ENCODE measurements at places on chromosomes 6 and 20. TPM values are rescaled to one million over a fixed set of nuclear protein-coding genes. Genes with fewer than 3 reads are reported as not detected.

Gene CCN6
- not detected for polyA plus RNA-seq

Gene MUCL3
- not detected for polyA plus RNA-seq

Gene SPTLC3
- 1.4 TPM for polyA plus RNA-seq

Gene GRM1
- polyA plus RNA-seq: not detected

Gene BMP5
- not detected for polyA plus RNA-seq

Gene ZGPAT
- 33.9 TPM for polyA plus RNA-seq

Gene SPATA25
- not detected for polyA plus RNA-seq

Gene PRPF6
- polyA plus RNA-seq: 63.1 TPM

Gene SAMD3
- polyA plus RNA-seq: 208 TPM

Gene LKAAEAR1
- not detected for polyA plus RNA-seq

DNA sequence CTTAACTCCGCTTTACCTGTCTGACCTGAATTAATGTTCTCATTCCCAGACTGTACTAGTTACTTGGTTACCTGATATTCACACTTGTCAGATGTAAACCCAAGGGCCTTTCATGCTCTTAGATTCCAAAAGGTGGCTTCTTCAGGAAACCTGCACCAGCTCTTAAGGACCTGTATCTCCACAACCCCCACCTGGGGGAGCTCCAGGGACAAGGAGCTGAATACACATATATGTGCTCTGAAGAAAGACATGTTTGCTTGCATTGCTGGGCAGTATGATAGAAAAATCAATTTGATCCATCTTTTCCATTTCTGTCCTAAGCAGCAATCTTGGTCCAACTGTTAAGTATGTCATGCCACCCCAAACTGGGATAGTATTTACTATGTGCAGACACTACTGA is 64.8 kb upstream of the POU3F2 start:
- no peaks in the 10 kb centered on the region for H3K27me3 ChIP-seq
- H3K27ac ChIP-seq: no peak overlapping the region
- H3K36me3 ChIP-seq: no peaks in the 10 kb centered on the region
- H3K4me3 ChIP-seq: no peak overlapping the region

- H3K27me3 ChIP-seq: peaks cover 3% of the 10 kb centered on the region
- H3K36me3 ChIP-seq: no peaks in the 10 kb centered on the region
- no peak overlapping the region for H3K27ac ChIP-seq
These were observed 224.3 kb upstream of the TSHZ2 start for GRCh38 chr20:52747845-52748284.

- H3K4me1 ChIP-seq: no peaks in the 10 kb centered on the region
- H3K36me3 ChIP-seq: no peaks in the 10 kb centered on the region
- no peak overlapping the region for H3K4me3 ChIP-seq
These were observed 12.8 kb downstream of the SNAI1 start for GRCh38 chr20:49995586-49995985.

DNA sequence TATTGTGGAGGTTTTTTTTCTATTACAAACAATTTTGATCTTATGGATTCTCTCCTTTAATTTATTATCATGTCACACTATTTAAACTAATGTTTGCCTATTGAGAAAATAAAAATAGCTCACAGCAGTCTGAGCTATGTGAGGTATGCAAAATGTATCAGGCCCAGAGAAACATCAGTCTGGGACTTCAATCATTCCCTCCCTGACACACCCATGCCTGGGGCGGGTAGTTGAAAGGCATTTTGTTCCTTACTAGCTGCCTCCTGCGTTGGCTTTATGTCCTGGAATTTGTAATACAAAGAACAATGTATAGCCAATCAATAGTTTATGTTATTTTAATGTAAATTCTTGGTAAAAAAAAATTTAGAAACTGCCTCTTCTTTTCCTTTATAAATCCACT is 403.3 kb downstream of the EPM2A start:
- H3K36me3 ChIP-seq: no peaks in the 10 kb centered on the region
- peaks cover 5% of the 10 kb centered on the region for H3K27me3 ChIP-seq
- H3K4me3 ChIP-seq: no peak overlapping the region
- no peaks in the 10 kb centered on the region for H3K4me1 ChIP-seq
- no peak for DNase-seq
- H3K27ac ChIP-seq: no peak overlapping the region

- no peaks in the 10 kb centered on the region for H3K36me3 ChIP-seq
- H3K4me3 ChIP-seq: peak overlapping the region; percentile 43
- peak overlapping the region; percentile 32 for H3K27ac ChIP-seq
- DNase-seq: no peak
These were observed 37.7 kb downstream of the MAP3K4 start for GRCh38 chr6:161029195-161029809.

GRCh38 chr6:14371530-14371929 is 254.0 kb downstream of the CD83 start:
- H3K27me3 ChIP-seq: peaks cover 4% of the 10 kb centered on the region
- no peaks in the 10 kb centered on the region for H3K36me3 ChIP-seq
- H3K4me3 ChIP-seq: no peak overlapping the region
- peaks cover 8% of the 10 kb centered on the region for H3K4me1 ChIP-seq
- H3K27ac ChIP-seq: no peak overlapping the region

- H3K4me1 ChIP-seq: no peaks in the 10 kb centered on the region
- no peak overlapping the region for H3K27ac ChIP-seq
- H3K27me3 ChIP-seq: peaks cover 3% of the 10 kb centered on the region
- DNase-seq: no peak
- no peak overlapping the region for H3K4me3 ChIP-seq
These were observed 66.5 kb downstream of the ADTRP start for GRCh38 chr6:11711984-11712711.

DNA sequence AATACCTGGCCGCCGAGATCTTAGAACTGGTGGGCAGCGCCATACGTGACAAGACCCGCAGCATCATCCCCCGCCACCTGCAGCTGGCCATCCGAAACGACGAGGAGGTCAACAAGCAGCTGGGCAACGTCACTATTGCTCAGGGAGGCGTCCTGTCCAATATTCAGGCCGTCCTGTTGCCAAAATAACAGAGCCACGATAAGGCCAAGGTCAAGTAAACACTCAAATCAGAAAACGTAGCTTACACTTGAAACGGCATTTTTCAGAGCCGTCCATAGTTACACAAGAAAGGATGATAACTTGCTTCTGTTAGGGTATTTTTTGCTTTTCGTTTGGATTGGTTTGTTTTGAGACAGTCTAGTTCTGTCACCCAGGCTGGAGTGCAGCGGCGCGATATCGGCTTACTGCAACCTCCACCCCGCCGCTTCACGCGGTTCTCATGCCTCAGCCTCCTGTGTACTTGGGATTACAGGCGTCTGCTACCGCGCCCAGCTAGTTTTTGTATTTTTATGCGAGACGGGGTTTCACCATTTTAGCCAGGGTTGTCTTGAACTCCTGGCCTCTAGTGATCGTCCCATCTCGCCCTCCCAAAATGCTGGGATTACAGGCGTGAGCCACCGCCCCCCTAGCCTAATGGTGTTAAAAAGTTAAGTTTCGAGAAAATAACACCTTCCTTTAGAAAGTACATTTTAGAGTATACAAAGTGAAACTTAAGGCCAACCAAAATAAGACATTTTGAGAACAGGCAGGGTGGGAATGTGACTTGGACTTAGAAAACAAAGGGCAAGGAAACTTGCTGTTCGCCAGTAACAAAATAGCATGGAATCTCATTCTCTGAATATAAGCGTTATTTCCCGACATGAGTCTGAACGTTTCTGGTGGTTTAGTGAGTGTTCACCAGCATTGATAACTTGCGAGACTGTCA is 42.8 kb upstream of the HFE start:
- no peaks in the 10 kb centered on the region for H3K36me3 ChIP-seq
- H3K4me3 ChIP-seq: peak overlapping the region; percentile 100
- H3K4me1 ChIP-seq: peaks cover 35% of the 10 kb centered on the region
- H3K27me3 ChIP-seq: peaks cover 19% of the 10 kb centered on the region

DNA sequence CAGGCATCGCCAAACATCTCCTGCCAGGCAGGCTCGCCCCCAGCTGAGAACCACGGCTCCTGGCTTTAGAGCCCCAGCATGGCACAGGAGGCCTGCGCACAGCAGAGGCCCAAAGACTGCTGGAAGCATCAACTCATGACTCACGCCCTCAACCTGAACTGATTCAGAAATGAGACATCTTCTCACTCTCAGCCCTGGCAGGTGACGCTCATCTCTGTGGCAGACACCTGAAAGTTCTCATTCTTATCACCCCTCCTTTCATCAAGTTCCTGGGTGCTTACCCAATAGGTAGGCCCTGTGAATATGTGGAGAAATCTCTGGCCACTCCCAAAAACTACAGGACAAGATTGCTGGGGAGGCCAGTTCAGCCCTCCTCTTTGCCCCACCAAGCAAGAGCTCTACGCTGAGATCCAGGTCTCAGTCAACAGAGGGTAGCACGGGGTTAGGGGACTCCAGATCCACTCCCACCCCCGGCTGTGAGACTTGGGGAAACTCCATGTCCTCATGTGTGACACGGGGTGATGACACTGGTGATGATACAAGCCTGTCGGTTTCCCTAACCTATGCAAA is 11.3 kb downstream of the NFATC2 start:
- peak; percentile 48 for DNase-seq
- peak overlapping the region; percentile 95 for H3K27ac ChIP-seq
- peak overlapping the region; percentile 74 for H3K4me3 ChIP-seq
- H3K36me3 ChIP-seq: peaks cover 15% of the 10 kb centered on the region
- peaks cover 5% of the 10 kb centered on the region for H3K27me3 ChIP-seq

DNA sequence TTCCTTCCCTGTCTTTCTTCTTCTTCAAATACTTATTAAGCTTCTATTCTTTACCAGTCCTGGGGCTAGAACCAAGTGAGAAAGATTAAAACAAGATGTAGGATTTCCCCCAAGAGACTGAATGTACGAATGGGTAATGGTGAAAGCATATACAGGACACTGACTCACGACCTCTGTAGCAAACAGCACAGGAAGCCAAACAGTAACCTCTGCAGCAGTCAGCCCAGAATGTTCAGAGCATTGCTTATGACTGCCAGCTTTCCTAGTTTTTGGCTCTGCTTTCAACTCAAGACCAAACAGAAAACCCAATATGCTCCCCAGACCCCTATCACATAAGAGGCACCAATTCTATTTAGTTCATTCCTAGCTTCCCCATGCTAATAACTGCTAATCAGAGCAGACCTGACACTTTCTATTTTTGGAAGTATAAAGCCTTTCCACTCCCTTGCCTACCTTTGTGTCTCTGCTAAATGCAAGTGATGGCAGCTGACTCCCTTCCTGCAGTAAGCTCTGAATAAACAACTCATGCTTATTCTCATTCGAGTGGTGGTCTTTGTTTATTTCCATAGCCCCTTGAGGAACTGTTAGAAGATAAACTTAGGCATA is 690.6 kb downstream of the EPM2A start:
- no peak overlapping the region for H3K4me3 ChIP-seq
- no peaks in the 10 kb centered on the region for H3K36me3 ChIP-seq
- no peak overlapping the region for H3K27ac ChIP-seq
- no peak for DNase-seq
- H3K27me3 ChIP-seq: no peaks in the 10 kb centered on the region
- H3K4me1 ChIP-seq: no peaks in the 10 kb centered on the region

GRCh38 chr20:61976644-61977418 is 88.8 kb downstream of the TAF4 start:
- H3K4me3 ChIP-seq: no peak overlapping the region

- no peak overlapping the region for H3K4me3 ChIP-seq
- no peak for DNase-seq
- H3K36me3 ChIP-seq: no peaks in the 10 kb centered on the region
These were observed 8.0 kb downstream of the TRIM10 start for GRCh38 chr6:30152910-30153610.

GRCh38 chr20:58705208-58705926 is 12.8 kb downstream of the NPEPL1 start:
- H3K27me3 ChIP-seq: no peaks in the 10 kb centered on the region
- peaks cover 3% of the 10 kb centered on the region for H3K4me1 ChIP-seq
- no peak for DNase-seq
- H3K36me3 ChIP-seq: peaks cover 28% of the 10 kb centered on the region
- no peak overlapping the region for H3K27ac ChIP-seq
- no peak overlapping the region for H3K4me3 ChIP-seq

DNA sequence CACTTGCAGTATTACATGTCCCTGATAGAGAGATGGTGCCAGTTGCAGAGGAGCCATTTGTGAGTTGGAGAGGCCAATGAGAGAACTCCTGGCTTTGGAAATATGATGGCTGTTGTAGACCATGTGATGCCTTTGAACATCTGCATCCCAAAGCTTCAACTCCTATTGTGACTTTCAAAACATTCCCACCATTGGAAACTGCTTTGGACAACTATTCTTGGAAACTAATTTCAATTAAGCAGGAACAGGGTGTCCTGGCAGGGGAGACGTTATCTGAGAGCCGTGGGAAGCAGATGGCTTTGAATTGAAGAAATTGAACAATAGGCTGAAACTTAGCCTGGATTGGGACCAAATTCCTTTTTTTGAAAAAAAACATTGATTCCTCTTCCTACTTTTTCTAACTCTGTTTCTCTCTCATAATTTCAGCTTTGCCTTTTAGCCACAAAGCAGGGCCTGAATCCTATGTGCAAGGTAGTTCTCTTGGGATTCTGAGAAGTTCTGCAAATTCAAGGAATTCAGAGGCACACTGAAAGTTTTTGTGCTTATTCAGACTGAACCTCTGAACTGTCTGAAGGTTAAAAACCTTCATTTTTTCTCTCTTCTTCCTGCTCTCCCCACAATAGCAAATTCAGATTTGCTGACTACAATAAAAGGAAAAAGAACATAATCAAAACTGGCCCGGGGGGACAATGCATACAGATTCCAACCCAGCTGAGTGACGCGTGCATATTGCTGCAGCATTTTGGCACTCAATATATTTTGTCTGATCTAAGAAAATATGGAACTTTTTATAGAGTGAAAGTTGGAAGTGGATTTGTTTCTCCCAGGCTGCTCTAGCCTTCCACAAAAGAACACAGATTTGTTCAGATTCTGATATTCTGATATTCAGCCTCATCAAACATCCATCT is 720.4 kb upstream of the CHD6 start:
- no peaks in the 10 kb centered on the region for H3K4me1 ChIP-seq
- H3K27me3 ChIP-seq: peaks cover 3% of the 10 kb centered on the region
- no peak for DNase-seq
- H3K4me3 ChIP-seq: no peak overlapping the region
- H3K27ac ChIP-seq: no peak overlapping the region

DNA sequence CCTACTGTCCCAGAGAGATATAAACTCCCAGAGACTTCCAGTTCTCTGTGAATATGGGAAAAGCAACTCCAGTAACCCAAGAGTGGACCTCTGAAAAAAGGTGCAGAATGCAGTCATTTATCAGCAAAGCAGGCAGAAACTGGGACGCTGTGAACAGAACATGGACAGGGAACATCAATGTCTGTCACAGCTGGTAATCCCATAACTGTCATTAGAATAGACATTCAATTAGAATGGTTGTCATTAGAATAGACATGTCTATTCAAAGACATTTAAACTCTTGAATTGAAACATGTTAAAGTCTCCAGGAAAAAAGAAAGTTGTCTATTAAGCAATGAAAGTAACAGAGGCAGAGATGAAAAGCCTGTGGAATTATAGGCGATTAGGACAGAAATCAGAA is 302.1 kb downstream of the BTBD3 start:
- no peak for DNase-seq
- H3K36me3 ChIP-seq: no peaks in the 10 kb centered on the region
- H3K4me3 ChIP-seq: no peak overlapping the region
- no peaks in the 10 kb centered on the region for H3K4me1 ChIP-seq
- H3K27ac ChIP-seq: no peak overlapping the region

DNA sequence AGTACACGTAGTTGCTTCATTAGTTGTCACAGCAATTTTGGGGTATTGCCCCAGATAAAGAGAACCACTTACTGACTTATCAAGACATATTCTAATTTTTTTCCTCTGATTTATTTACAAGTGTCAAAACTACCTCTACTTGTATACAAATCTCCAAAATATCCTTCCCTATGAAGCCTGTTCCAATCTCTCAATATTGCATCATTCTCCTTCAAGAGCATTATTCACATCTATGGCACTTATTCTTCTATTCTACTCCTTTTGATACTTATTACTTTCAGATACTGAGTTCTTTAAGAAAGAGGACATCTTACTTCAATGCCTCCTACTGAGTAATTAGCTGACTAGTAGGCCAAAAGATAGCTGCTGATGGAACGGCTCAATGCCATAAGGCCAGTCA is 105.2 kb downstream of the SMLR1 start:
- no peaks in the 10 kb centered on the region for H3K4me1 ChIP-seq
- H3K27me3 ChIP-seq: no peaks in the 10 kb centered on the region
- DNase-seq: no peak
- H3K36me3 ChIP-seq: no peaks in the 10 kb centered on the region

All from immature natural killer cell (primary cell).